ENCODE measurements at places on chromosomes 3 and 15.

GRCh38 chr3:70358978-70359580 is 46.6 kb upstream of the MDFIC2 start:
- DNase-seq = peak; percentile 10

DNA sequence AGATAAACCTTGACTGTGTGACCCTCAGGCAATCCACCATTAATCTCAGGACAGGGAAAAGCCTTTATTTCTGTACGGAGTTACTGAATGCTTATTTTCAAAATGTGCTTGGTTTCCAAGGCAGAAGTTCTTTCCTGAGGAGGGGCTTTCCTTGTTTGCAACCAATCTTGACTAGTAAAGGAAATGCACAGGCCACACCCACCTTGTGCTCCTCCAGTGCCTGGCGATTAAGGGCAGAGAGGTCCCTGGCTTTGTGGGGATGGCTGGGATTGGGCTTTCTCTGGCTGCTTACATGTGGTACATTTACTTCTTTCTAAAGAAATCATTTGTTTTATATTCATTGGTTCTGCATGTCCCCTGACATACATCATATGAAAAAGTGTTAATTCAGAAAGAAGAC is 47.8 kb downstream of the ZNF621 start:
- DNase-seq = no peak

DNA sequence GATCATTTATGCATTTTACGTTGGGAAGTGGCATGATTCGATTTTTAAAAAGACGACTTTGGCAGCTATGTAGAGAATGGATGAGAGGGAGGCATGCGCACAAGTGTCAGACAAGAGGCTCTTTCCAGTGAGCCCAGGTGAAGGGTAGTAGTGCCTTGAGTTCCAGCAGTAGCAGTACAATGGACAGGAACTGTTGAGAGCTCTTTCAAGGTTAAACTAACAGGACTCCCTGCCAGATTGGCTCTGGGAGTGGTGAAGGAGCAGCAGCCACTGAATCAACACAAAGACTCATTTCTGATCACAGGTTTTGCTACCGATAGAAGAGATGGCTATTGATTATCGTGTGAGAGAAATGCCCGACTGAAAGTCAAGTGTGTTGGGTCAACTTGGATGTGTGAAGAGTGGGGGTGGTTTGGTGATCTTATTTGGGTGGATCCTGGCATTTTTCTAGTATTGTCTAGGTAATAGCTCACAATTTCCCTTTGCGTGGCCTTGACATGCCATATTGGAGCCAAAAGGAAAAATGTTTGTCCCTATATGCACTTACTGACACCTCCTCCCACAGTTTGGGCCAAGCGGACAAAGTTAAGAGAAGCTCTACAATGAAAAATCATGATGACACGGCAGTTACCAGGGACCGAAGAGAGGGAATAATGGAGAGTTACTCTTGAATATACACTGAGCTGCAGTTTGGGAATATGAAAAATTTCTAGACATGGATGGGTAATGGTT is 81.6 kb upstream of the MDFIC2 start:
- DNase-seq = no peak

GRCh38 chr3:169430707-169431404 is 232.7 kb downstream of the MECOM start:
- no peak for DNase-seq

DNA sequence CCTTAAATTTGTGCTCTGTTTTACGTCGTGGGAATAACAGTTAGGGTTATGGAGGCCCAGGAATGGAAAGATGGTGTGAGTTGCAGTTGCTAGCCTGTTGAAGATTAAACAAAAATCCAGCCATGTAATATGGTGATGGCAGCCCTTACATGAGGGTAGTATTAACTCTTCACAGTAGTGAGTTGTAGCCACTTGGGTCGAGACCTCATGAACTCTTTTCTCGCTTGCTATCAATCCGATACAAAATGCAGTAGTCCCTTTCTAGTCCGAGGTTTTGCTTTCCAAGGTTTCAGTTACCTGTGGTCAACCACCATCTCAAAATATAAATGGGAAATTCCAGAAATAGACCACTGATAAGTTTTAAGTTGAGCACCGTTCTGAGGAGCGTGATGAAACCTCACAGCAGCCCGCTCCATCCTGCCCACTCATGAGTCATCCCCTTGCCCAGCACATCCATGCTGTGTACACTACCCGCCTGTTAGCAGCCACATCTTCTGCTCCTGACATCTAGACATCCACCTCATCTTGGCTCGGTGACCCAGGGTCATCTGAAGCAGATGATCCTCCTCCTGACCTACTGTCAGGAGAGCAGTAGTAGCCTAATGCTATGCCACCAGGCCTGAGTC is 177.9 kb downstream of the CDIN1 start:
- no peak for DNase-seq

- peak; percentile 45 for DNase-seq
Measured at GRCh38 chr15:39704689-39705088, 78.0 kb downstream of the FSIP1 start.

GRCh38 chr3:5332270-5332956 is 144.9 kb downstream of the EDEM1 start:
- DNase-seq = no peak

DNA sequence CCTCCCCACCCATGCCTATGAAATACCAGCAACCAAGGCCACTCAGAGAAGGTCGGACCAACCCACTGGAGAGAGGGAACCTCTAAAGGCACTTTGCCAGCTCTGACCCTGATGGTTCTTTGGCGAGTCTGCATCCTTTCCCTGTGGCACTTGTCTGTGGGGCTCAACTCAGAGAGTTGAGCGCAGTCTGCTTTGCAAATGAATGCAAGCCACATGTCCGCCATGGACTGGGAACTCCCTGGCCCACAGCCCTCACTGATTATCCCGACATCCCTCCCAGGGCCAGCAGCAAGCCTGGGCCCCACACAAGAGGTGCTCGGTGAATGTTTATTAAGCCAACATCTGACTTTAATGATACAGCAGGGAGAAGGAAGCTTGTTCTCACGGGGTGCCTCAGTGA is 55.5 kb upstream of the HES1 start:
- DNase-seq = no peak

DNA sequence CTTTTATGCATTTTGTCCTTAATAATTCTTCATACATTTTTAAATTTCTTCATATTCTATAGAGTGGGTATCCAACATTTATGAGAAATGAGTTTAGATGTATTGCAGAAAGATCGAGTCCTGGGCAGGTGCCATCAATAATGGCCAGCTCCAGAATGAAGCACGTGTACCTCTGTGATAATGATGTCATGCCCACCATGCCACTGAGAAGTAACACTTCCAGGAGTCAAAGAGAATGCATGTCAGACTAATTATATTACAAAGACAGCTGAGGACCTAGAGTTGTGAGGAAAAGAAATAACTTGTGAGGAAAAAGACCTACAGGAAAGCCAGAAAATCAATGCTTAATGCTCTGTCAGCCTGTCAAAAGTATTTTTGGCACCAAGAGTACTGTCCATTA is 157.4 kb upstream of the P2RY1 start:
- no peak for DNase-seq

GRCh38 chr3:22495791-22496190 is 707.3 kb upstream of the UBE2E2 start:
- no peak for DNase-seq

- no peak for DNase-seq
Measured at GRCh38 chr3:39960515-39961191, 151.2 kb downstream of the MYRIP start.

DNA sequence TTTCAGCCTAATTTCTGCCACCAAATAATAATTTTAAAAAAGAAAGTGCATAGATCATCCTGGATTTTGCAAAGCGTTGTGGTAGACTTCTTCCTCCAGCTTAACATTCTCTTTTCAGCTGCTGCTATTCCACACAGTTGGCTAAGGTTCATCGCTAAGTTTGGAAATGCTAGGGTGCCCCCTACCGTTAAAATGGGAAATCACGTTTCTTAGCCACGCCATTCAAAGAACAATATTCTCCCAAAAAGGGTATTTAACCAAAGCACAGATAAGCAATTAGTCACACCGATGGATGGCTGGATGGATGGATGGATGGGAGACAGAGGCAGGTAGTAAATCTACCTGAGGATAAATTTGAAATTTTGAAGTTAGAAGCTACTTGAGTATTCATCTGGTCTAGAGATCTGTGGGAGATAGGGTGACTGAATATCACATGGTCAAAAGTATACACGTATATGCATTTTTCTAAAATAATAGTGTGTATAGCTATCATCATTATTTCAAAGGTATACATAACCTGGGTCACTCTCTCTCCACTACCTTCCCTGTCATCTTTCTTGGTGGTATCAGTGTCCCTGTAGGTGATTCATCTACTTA is 67.2 kb downstream of the EFHB start:
- DNase-seq = no peak

- DNase-seq = no peak
Measured at GRCh38 chr15:80109388-80109787, 43.4 kb upstream of the FAH start.

GRCh38 chr3:184291738-184292445 is 7.1 kb upstream of the PSMD2 start:
- no peak for DNase-seq

- no peak for DNase-seq
Measured at GRCh38 chr3:190620886-190621608, 107.2 kb downstream of the IL1RAP start.

- DNase-seq = no peak
Measured at GRCh38 chr15:87760547-87761314, 495.8 kb downstream of the NTRK3 start.

DNA sequence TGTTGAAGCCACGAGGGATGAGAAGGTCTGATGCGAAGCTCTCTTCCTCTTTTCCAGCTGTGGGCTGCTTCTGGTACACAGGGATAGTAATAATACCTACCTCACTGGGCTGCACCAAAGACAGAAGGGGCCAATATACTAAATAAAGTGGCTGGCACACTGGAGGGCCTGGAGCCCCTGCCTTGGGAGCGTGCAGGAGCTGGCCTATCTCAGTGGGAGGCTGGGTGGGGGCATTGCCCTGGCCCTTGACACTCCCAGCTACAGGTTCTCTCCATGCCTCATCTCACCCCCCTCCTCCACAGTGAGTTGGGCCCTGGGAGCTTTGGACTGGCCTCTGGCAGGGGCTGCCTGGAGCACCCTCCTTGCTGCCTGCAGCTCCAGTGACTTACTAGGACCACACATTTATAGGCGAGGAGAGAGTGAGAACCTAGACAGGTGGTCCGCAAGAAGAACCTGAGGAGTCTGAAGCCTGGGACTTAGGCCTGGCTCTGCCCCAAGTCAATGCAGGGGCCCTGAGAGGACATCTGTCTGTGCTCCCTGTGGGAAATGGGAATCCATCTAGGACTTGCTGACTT is 1.6 kb downstream of the NOX5 start:
- no peak for DNase-seq

- peak; percentile 1 for DNase-seq
Measured at GRCh38 chr3:103440539-103441203, 1005.9 kb downstream of the ZPLD1 start.

DNA sequence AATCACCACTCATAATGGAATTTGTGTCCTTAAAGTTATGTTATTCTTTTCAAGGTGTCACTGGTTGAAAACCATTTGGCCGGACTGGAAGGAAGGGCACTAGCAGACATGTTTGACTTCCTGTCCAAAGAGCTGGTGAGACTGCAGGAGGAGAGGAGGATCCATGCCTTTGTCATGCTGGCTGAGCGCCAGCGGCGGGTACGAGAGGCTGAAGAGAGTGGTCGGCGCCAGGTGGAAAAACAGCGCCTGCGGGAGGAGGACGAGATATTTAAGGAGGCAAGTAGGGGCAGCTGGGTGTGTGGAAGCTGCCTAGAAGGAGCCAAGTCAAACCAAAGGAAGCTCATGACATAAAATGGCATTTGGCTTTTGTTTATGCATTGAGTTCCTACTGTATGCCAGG is 38.0 kb upstream of the NR1I2 start:
- DNase-seq = no peak

DNA sequence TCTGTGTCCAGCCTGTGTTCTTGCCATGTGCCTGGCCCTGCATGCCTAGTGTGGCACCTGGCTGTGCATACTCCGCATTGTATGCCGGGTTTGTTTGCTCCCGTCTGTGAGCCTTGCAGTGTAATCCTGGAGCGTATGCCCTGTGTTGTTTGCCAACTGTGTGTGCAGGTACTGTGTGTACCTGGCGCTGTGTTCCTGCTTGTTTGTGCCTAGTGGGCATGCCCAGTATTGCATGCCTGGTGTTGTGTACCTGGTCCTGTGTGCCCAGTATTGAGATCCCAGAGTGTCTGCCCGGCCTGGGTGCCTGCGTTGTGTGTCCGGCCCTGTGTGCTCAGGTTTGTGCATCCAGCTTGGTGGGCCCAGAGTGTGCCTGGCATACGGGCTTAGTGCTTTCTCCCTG is 54.5 kb upstream of the CHRNA7 start:
- no peak for DNase-seq
